Fibroblast of gingiva (primary cell): ENCODE measurements at places on chromosomes 5 and 9.

DNA sequence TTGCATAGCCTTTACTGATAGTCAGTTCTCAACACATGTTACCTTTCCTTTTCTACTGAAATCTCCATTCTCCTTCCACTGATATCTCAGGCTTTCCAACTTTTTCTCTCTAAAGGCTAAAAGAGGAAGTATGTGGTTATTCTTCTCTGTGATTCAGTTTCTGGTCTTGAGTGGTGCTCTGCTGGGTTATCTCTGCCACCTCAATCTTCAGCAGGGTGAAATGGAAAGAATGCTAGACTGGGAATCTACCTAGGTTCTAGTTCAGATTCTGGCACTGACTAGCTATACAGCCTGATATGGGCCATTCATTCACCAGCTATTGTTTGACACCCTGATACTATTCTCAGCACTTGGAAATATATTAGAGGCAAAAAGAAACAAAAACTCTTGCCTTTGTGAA, 124.9 kb upstream of the GRIA1 start:
- no peak for DNase-seq

DNA sequence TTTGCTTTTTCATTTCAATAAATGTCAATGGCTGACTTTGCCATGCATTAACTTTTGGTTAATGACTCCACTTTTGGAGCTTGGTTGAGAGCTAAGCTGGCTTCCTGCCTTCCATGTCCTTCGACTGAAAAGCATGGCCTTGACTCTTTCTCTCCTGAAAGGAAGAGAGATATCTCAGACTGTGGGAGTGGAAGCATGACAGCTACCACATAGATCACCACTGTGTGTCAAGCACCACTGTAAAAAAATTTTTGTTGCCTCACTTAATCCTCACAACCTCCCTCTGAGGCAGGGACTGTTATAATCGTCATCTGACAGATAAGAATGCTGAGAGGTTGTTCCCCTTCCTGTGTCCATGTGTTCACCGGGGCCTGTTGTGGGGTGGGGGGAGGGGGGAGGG, 184.8 kb downstream of the RORB start:
- DNase-seq = no peak

DNA sequence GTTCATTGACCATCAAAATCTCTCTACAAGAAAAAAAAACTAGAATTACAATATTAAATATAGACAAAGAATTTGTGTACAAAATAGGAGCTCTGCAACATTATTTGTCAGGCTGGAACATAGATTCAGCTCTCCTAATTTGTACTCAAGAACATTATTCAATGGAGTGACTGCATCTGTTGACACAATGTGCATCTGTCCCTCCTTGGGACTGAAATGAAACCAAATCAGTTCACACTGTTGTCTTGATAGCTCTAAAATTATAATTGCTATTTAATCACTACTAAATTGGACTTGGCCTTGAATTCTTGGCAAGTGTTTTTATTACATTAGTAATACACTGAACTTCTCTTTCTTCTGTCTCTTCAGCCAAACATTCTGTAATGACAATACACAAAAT, 47.7 kb downstream of the FTMT start:
- no peak for DNase-seq

DNA sequence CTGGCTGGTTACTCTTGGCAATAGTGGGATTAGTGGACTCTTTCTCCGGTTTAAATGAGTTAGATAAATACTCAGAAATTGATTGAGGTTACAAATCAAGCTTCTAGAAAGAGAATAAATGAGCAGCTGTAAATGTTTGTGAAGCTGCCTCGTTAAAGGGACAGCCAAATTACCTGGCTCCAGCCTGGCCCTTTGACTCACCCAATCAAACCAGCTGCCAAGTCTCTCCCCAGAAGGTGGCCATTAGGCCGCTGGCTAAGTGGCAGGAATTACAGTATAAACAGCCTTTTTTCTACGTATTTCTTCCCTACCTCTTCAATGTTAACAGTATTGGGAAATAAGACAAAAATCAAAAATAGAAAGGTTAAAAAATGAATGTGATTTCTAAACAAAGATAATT, 46.0 kb upstream of the SRFBP1 start:
- no peak for DNase-seq

DNA sequence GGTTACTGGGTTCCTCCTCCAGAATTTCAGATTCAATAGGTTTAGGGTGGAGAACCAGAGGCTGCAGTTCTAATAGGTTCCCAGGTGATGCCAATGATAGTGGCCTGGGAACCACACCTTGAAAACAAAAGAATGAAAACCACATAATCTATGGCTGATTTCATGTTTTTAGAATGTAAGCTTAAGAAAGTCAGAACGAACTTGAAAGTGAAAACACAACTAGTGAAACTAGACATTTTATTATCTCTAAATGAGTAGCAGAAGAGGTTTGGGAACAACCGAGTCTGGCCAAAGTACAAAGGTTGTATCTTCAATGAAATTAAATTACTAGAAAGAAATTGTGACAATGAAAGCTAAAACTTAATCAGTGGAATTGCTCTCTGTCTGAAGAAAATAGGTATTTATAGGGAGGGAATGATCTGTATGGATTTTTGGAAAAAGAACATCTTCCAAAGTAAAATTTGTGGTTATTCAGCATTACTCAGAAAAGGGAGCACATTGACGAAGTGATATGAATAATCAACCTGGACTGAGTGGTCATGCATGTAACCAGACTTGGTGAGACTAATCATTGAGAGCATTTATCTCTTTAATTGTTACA, 24.9 kb upstream of the CEP120 start:
- DNase-seq = no peak

DNA sequence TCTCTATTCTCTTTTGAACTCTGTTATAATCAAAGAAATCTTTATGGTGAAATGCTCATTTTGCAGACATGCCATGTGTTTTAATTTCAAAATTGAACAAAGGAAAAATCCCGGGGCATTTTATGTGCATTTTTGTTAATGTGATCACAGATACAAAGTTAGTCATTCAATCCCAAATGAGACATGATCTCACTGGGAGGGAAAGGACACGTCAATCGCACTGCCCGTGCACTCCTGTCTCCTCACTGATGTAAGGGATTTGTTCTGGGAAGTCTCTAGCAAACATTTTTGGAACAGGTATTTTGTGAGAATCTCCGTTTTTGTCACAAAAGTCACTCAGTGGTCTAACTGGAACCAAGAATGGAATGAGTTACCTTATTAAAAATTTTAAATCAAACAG, 97.9 kb upstream of the RANBP6 start:
- no peak for DNase-seq

DNA sequence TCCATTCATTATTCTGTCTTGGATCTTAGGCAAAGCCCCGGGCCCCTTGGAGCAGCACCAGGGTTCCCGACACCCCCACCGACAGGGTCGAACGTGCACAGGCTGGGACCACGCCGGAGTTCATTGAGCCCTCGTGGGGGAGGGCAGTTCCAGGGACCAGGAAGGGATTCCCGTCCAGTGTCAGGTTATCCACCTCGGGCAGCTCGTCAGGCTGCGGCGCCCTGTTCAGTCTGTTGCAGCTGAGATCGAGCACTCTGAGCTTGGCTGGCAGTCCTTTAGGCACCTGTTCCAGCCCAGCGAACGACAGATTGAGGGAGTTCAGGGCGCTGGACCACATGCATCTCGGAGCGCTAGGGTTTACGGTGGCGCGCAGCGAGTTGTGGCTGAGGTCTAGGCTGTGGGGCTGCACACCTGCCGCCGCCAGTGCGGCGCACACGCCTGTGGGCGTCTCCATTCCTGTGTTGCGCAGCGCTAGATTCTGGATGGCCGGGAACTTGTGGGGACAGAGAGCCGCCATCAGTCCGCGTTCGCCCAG, 1.1 kb downstream of the CD14 start:
- DNase-seq = no peak

DNA sequence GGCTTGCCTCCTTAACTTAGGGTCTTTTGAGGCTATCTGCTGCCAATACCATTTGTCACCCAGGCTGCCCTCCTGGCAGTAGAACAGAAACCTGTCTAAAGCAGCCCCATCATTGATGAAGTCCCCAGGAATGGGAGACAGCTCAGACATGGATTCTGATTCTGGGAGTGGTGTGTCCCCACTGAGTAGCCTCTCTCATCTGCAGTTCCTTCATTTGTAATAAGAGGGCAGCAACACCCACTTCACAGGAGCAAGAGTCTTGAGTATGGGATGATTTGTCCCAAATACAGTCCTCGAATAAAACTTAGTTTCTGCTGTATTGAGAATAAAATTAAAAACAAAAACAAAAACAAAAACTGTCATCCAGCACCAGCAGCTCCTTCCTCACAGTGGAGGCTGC, 167.6 kb downstream of the ASTN2 start:
- no peak for DNase-seq

- DNase-seq = no peak
These were observed 31.6 kb downstream of the ABLIM3 start for GRCh38 chr5:149172709-149173505.

DNA sequence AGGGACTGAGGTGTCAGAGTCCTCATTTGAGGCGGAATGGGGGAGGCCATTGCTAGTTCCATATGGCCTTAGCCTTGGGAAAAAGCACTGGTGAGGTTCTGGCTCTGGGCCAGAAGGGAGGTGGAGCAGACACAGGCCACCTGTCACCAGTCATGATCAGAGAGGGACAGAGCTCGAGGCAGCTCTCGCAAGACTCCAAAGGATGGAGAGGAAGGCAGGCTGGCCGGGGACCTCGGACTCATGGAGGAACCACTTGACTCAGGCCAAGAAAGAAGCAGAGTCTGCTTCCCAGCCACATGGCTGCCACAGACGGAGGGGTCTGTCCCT, 29.2 kb upstream of the NSMF start:
- DNase-seq = no peak

- peak; percentile 96 for DNase-seq
These were observed 56.9 kb downstream of the ANKRD55 start for GRCh38 chr5:56176155-56176798.

- DNase-seq = no peak
These were observed 71.3 kb downstream of the RASEF start for GRCh38 chr9:82991671-82992070.

DNA sequence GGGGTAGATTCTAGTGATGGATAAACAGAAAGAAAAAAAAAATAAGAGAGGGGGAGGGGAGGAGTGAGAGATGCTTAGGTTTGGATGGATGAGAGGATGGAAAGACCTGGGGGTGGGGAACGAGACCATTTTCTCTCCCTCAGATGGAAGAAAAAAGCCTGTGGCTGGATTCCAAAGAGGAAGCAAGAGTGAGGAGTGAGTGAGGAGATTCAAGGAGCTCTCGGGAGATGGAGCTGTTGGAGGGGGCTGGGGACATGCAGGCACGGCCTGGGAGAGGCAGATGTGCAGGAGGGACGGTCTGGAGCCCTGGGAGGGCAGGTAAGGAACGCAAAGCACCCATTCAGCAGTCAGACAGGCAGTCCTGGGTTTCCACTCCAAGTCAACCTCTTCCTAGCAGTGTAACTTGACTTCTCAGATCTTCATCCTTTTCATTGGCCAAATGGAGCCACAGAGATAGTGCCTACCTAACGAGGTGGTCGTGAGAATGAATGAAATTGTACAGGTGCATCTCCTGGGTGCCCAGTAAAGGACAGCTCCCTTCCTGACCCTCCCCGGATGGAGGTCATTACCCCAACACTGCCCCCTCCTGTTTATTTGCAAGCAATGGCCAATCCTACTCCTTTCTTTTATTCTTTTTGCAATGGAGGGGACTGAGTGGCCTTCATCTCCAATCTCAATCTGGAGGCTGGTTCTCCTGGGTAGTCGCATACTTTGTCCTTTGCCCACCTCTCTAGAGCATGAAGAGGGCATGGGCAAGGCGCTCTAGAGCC, 52.2 kb downstream of the PCDH1 start:
- DNase-seq = no peak
